ENCODE measurements at places on chromosomes 12 and 14. TPM values are rescaled to one million over a fixed set of nuclear protein-coding genes. Genes with fewer than 3 reads are reported as not detected.
A peak's percentile ranks its signal among the peaks of the same experiment; 100 is the strongest.

DNA sequence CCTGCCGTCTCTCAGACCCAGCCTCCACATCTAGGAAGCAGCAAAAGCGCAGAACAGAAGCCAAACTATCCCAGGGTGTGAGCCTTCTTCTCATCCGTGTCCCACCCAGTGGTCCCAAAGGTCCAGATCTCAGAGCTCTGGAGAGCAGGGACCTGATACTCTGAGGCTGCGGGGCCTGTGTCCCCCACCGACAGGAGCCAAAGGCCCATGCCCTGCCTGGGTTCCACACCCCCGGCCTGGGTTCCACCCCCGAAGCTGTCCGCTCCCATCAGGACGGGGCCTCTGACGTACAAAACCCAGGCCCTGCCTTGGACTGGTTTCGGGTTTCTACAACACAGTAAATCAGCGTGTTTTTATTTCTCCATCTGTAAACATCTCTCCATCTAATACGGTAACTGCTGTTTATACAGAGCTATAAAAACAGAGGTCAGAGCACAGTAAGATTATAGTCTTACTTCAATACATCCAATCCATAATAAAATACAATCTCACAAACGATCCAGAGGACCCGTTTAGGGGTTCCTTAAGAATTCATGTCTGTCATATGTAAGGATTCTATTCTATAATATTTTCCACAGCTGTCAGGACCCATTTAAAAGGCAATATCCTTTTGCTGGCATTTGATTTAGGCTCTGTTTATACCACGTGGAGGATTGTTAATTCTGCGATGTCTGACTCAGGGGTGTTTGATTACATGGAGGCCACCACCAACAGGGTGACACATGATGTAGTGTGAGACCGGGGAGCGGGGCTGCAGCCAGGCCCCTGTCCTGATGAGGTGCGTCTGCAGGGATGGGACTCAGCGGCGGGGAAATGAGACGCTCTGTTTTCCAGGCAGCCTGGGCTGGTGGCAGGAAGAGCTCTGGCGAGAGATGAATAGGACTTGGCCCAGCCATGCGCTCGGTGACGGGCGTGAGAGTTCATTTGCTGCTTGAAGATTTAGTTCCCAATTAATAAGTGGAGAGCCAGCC is 110.3 kb downstream of the DICER1 start:
- no peak for DNase-seq

DNA sequence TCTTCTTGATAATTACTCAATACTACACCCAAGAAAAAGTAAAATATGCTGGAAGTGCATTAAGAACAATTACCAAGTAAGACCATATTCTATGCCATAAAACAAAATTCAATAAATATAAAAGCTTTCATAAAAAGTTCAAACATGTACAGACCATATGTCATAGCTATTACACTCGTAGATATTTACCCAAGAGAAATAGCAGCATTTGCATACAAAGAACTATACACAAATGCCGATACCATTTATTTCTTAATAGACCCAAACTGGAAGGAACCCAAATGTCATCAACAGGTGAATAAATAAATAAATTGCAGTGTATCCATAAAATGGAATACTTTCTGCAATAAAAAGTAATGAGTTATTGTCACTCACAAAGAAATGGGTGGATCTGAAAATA is 78.3 kb upstream of the SLC16A7 start:
- DNase-seq: no peak

DNA sequence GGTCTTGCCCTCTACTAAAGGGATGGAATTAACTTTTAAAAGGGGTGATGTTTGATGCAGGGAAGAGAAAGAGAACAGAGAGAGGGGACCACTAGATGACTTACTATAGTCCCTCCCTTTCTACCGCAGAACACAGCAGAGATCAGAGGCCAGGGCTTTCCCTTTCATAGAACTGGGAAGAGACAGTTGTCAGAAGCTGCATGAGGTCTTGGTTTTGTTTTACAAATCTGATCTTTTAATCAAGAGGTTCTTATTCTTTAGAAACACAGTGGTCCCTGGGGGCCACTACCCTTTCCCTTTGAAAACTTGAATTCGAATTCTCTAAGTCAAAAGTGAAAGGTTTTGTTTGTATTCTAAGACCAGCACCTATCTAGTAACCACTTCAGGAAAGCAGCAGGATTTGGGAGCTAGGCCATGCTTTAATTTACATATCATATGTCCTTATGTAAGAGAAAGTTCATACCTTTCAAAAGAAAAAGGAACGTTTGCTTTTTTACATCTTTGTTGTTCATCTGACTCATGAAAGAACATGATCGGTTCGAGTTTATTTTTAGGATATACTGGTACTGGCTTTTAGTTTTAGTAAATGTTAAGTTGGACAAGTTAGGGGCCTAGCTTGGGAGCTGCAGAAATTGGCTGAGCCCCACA is 6.3 kb downstream of the FBXL14 start:
- DNase-seq: no peak

Gene C12orf42
- not detected for total RNA-seq

DNA sequence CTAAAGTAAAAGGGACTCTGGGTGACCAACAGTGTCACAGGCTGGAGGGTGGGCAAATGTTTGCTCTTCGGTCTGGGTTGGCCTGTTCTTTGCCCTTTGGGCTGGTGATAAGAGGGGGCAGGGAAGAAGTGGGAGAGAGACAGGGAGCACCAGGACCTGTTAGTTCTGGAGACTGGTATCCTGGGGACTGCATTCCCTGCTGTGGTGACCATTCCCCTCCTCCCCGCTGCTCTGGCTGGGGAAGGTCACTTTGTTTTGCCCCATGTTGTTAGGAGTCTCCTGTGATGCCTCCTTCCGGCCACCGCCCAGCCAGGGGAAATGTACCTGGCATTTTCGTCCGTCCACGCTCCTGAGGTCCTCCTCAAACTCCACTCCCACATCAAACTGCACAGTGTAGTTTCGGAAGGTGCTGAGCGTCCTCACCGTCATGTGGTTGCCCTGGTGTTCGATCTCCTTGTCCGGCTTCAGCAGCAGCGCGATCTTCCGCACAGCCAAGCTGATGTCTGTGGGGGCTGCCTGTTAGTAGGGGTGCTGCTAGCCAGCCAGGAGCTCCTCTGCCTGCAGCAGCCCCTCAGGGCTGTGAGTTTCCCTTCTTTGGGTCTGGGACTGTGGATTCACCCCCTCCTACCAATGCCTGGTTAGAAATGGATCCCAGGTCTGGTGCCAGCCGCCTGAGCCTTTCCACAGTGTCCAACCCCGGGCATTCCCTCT is 618 bp downstream of the RBP5 start:
- DNase-seq: no peak

DNA sequence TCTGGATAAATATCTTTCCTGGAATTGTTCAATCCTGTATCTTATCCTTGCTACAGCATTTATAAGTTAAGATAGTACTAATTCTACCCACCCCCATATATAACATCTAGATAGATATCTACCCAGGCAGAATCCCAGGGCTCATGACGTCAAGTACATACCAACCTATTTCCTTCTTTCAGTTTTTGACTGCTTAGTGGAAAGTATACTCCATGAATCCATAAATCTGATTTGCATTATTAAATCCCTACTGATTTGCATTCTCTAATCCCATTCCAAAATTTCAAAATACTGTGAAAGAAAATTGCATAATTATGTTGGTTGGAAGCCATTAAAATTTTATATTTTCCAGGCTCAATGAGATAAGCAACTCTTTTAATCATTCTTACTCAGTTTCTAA is 111.7 kb downstream of the KITLG start:
- DNase-seq: no peak

Gene CCDC197
- total RNA-seq: 0.34 TPM

DNA sequence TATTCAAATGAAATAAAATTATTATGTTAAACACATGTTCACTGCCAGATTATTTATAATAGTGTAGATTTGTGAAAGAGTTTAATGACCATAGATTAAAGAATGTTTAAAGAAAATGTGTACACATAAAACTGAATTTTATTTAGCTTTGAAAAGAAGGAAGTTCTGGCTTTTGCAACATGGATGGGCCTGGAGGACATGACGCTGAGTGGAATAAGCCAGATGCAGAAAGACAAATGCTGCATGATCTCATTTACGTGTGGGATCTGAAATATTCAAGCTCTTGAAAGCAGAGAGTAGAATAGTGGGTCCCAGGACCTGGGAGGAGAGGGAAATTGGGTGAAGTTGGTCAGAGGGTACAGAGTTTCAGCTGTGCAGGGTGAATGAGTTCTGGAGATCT is 1261.2 kb downstream of the TMEM121 start:
- no peak for DNase-seq

DNA sequence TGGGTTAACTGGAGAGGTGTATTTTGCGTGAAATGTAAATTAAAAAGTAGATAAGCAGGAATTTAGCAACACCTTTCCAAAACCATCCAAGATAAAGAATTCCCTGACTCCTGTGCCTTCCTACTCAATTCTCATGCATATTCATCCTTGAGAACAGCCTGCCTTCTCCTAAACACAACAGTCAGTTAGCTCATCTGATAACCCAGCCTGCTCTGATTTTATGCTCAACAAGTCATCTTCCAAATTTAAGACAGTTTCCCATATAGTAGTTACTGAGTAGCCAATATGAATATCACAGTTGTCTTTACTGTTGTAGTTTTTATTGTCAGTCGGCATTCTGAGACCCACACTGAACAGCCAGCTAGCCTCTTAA is 27.1 kb downstream of the CPNE8 start:
- DNase-seq: no peak

Gene RTN1
- total RNA-seq: not detected

GRCh38 chr14:92553438-92553837 is 39.9 kb downstream of the RIN3 start:
- no peak for DNase-seq

DNA sequence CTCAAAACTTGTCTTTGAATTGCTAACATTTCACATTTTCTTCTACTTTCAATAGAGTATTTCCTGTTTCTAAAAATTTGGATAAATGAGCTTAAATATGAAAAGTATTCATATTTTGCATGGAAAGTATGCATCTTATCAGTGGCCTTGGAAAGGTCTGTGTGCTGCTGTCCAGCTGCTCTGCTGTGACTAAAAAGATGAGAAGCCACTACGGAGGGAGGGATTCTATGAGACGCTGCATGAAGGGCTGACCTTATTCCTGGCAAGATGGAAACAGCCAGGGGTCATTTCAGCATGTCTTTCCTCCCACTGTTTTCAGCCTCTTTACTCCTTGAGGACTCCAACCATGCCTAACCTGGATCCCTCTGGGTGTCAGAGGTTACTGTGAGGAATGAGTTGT is 13.0 kb downstream of the PIWIL1 start:
- DNase-seq: no peak

DNA sequence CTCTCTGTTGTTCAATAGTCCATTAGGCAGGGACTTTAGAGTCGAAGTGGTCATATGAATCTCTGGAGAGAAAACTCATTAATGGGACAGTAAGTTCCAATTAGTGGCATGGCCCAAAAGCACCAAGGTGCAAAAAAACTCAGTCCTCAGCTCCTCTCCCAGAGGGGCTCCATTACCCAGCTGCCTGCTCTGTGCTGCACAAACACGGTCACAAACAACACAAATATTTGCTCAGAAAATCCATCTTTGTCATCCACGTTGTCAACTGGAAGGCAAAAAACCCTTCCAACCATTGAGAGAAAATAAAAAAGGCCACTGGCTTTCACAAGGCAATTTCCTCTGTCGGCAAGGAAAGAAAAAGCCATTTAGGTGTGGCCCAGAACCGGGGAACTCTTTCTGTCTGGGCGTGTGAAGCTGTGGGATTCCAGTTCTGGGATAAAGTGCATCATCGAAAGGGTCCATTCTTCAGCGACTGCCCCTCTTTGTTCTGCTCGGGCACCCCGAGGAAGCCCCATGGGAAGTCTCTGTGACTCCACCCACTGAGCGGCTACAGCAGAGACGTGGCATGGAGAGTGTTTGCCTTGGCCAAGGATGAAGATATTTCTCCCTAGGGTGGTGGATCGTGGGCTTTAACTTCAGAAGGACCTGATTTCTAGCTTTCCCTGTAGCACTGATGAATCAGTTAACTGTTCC is 137.6 kb downstream of the VRK1 start:
- DNase-seq: no peak

DNA sequence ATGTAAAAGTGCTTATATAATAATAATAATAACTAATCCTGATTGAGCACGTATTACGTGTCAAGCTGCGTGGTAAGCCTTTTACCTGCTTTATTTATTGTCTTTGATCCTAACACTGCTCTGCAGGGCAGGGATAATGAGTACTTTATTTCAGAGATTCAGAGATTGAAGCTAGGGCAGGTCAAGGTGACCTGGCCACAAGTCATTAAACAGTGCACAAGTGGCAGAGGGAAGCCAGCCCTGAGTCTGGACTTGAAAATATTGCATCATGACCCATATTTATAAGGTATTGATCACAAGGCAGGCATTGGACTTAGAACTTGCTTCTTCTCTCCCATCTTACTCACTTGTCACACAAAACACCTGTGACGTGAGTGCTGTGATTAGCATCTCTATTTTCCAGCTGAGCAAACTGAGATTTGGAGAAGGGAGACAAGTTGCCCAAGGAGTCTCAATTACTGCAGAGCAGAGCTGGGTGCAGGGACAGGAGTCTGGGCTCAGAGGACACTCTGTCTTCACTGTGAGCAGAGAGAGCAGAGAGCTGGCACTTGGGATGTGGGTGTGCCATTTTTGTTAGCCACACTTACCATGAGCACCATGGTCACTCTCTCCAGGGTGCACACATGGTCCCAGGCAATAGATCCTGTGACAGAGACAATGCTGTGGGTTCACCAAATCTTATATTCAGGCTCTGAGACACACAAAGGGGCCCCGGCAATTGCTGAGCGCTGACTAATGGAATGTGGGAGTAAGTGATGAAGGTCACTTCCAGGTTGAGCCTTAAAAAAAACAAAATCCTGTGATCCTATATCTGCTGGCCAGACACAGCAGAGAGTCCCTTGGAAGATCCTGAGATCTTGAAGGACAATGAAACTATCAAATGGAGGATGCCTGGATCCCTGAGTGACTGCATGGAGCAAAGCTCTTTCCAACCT is 113.2 kb upstream of the MED13L start:
- DNase-seq: no peak

- no peak for DNase-seq
Observed at GRCh38 chr14:61690982-61691381, 4.3 kb upstream of the HIF1A start.

DNA sequence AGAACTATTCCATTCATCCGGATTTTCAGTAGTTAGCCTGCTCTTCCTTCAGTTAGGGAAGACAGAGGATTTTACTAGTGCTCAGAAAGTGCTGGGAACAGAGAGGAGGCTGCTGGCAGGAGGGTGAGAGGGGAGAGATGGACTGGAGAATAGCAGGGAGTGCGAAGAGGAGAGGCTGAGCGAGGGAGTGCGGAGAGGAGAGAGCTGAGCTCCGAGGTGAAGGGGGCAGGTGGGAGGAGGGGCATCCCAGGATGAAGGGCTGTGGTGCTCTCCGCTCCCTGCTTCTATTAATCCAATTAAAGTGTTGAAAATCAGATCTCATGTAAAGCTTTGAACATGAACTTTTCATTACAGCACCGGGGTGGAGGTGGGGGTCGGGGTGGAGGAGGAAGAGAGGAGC is 20.4 kb upstream of the SMOC1 start:
- no peak for DNase-seq

GRCh38 chr12:50057000-50057841 is at the start of gene ASIC1:
ASIC1 (plus strand) TSS chr12:50057596; CDS start chr12:50058767, 1,171 bp downstream.
- peak; percentile 75 for DNase-seq

Gene TEAD4
- 7.2 TPM for total RNA-seq

GRCh38 chr12:109435428-109436187 is 41.5 kb downstream of the KCTD10 start:
- no peak for DNase-seq

- no peak for DNase-seq
Observed at GRCh38 chr12:120659151-120659525, 18.7 kb downstream of the CABP1 start.
